Pulmonary artery endothelial cell (primary cell): ENCODE measurements at places on chromosomes 7 and 10.
A peak's percentile ranks its signal among the peaks of the same experiment; 100 is the strongest.

DNA sequence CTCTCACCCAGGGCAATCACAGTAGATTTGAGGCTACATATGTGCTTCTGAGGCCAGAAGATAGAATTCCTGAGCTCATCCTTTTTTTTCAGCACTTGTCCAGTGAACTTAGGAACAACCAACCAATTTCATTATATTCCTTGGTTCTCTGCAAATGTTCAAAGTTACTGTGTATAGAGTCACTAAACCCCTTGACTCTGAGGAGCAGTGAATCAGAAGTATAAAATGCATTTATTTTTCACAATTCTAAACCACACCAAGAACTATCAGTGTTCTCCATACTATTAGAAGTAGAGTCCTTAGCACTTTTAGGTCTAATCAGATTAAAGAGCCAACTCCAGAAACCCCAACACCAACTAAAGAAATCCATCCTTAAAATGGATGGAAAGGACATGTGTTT, 19.6 kb upstream of the PAPSS2 start:
- DNase-seq: no peak

DNA sequence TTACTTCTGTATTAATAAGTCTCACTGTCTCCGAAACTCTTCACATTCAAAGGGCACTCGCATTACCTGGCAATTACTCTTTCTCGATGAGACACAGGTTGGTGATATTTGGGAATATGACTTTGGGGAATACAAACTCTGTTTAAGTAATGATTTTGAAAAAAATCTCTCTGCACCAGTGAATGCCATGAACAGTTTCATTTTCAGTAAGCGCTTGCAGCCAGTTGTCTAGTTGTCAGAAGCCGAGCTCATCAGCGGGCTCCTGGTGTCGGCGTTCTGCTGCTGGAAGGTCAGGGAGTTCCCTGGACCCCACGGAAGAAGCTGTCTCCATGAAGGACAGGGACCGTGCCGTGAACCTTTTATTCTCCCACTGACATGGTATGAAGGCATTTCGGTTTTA, 57.7 kb downstream of the PTPRE start:
- no peak for DNase-seq

DNA sequence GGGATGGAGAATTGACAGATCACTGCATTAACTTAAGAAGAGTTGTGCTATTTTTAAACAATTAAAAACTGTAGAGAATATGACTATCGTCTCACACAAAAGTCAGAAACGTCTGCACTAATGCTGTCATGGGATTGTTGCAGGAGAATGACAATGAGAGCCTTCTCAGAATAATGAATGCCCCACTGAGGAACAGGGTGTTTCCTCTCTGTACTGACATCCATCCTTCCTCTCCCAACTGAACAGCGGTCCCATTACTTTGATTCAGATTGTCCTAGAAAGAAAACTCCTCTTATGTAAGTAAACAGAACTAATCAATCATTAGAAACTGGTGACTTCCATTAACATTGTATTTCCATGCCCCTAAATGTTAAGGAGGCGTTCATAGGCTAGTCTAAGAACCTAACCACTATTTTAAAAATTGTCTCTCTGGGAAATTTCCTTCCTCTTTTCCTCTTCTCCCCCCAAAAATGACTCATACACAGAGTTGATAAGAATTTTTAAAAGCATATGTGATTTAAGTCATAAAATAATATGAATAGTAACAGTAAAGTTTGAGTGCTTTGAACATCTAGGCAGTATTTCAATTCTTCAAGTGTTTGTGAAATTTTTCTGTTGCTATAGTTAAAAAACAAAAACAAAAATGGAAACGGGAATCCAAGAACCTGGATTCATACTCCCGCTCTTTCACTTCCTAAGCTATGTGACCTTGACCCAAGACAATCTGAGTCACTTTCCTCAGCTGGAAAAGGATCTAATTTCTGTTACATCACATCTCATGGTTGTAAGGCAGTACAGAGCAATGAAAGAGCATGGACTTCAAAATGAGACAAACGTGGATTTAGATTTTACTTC, 12.7 kb upstream of the MACC1 start:
- peak; percentile 91 for DNase-seq

DNA sequence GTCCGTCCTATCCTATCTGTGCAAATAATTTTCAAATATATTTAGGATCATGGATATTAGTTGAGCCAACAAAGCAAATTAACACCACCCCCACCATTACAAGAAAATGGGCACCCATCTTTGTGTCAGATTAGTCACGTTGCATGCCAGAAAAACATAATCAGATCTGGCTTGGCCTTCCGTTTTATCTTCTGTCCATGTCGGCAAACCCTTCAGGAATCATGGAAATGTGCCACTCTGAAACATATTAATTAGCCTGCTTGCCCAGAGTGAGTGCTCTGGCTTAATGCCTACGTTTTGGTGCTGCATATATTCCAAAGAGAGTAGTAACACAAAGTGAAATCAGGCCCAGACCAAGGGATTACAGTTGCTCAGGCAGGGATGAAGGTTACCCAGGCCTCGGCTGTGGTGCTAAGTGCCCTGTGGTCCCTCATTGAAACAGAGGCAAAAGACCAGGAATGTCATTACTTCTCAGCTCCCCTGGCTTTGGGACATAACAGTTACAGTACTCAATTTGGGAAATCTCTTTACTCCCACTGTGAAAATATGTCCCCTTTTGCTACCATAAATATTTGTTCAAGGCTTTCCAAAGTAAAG, 154.0 kb upstream of the LSM8 start:
- DNase-seq: no peak

DNA sequence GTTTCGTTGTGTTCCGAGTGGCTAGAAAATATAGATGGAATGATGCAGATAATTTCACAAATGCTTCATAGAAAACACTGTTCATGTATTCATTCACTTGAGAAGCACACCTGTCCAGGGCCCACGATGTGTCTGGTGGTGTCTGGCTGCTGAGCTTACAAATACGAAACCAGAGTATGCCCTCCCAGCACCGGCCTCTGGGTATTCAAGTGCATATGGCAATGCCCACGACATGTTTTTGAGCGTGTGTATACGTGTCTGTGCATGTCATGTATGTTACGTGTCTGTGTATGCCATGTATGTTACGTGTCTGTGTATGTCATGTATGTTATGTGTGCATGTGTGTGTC, 37.9 kb downstream of the IL2RA start:
- no peak for DNase-seq

DNA sequence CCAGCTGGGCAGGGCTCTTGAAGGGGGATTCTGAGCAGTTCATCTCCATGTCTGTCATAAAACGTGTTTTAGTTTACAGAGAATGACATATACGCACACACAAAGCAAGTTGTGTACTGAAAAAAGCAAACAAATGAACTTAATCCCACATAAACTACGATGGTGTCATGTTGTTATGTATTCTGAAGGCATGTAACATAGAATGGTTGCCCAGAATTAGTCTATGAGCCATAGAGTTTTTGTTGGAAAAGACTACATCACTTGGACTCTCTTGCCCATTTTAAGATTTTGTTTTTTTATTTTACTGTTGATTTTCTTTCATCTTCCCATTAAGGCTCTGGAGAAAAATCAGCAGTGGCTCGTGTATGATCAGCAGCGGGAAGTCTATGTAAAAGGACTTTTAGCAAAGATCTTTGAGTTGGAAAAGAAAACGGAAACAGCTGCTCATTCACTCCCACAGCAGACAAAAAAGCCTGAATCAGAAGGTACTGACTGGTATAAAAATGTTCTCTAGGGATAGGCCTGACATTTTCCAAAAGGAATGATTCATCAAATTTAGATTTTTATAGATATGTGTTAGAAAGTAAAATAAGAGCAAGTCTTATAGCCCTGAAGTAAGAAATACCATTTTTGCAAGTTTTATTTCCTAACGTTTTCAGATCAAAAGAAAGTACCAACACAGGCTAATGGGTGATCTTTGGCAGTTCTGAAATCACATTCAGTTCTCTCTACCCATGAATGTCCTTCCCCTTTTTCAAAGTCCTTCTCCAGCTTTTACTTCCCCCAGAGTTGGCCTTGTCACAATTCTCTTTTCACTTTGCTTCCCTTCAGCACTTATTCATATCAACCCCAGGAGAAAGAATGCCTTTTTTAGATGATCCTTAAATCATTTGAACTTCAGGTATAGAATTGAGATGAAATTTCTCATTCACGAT, 18.9 kb downstream of the CEP55 start:
- no peak for DNase-seq

DNA sequence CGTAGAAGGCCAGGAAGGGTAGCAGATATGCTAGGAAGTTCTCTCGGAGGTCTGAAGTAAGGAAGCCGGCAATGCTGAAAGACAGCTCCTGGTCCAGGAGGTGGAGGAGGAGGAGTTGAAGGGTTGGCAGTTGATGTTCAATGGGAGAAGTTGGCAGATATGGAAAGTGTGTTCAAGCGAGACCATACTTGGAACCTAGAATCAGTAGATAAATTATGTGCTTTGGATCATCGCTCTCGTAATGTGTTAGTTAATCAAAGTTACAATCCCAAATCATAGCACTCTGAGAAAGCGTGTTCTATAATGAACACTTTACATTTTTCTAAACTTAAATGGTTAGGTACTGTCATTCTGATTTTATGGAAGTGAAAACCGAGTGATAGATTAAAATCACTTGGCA, 152.9 kb downstream of the CELF2 start:
- DNase-seq: no peak

DNA sequence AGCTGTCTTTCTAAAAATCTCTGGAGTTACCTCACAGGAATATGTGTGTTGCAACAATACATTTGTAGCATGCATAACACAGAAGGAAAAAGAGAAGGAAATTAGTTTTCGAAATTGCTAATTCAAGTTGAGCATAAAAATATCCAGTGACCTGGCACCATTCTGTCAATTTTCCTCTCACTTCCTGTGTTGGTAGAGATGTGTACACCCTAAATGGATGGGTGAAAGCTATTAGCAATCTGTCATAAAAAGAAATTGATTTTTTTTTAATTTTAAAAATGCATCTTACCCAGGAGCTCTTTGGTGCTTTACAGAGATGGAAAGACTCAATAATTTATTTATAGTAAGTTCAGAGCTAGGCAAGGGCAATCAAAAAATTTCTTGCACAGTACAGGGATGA, 333.3 kb upstream of the TMEM229A start:
- DNase-seq: no peak

GRCh38 chr7:146926841-146927240, 810.2 kb downstream of the CNTNAP2 start:
- no peak for DNase-seq

GRCh38 chr7:93944673-93945072, 23.1 kb downstream of the GNG11 start:
- DNase-seq: peak; percentile 91

GRCh38 chr10:100723180-100723579, 22.2 kb upstream of the PAX2 start:
- no peak for DNase-seq

- no peak for DNase-seq
Measured at GRCh38 chr10:16809074-16809718, 8.0 kb downstream of the RSU1 start.

DNA sequence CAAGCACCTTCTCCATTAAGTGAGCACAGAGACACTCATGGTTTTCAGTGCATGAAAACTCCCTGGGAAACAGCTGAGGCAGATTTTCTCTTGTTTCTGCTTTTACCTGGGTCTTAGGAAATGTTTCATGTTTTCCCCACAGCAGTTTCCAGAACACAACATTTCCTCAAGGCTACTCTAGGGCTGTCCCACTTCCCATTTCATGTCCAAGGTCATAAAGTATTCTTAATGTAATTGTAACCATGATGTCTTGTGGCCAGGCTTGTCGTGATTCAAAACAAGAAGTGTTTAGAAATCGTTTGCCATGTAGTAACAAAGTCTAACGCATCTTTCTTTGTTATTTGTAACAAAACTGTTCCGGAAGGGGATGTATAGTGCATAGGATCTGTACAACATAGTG, 83.8 kb upstream of the NRP1 start:
- no peak for DNase-seq

DNA sequence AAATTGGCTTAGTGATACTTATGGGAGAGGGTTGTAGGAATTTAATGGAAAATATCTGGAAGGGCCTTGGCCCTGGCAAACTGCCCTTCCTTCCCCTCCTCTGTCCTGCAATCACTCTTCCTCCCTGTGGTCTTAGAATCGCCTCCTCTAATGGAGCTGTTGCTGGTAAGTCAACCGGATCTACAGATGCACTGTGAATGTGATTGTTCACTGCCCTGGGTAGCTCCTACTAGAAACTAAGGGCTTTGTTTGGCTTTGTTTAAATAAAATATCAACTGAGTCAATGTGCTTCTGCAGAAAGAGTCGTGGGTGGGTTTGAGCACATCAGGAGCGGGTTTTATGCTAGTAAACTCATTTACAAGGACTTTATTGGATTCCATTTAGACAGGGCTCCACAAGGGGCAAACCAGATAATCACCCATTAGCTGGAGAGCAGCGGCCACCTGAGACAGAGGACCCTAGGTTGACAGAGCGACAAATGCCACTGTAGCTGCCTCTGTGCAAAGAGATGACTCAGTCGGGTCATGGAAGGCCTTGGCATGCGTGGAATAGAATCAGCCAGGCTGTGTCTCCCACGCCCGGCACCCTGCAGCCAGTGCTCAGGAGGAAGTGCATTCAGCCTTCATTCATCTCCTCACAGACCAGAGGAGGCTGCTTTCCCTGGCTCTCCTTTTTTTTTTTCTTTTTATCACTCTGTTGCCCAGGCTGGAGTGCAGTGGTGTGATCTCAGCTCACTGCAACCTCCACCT, 97.9 kb downstream of the GAD2 start:
- no peak for DNase-seq
